ENCODE measurements at places on chromosomes 6 and 20.

- no peak for DNase-seq
Measured at GRCh38 chr6:45388328-45388727, 10.6 kb upstream of the SUPT3H start.

- DNase-seq, result no peak
Measured at GRCh38 chr20:35523298-35523888, 6.1 kb downstream of the C20orf173 start.

DNA sequence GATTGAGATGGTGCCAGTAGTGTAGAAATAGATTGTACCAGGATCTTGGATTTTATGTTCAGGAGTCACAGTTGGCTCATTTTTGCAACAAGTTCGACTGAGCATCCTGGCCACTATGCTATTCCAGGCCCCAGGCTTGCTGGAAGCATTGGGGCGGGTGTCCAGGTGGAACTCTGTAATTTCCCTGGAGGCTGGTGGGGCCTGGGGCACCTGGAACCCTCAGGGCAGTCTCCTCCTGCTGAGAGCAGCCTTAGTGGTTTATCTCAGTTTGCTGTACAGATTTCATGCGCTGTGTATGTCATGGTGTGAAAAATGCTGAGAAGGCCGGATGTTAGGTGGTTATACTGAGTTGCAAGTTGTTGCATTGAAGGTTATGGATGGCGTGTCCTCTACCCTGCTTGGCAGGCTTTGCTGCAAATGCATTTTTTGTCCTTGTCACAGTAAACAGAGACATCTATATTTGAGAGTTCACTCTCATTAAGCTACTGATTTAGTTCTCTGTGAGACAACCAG lies 135.1 kb upstream of the MYLIP start:
- no peak for DNase-seq

GRCh38 chr6:43858161-43859153 lies 88.4 kb downstream of the VEGFA start:
- DNase-seq, result no peak

DNA sequence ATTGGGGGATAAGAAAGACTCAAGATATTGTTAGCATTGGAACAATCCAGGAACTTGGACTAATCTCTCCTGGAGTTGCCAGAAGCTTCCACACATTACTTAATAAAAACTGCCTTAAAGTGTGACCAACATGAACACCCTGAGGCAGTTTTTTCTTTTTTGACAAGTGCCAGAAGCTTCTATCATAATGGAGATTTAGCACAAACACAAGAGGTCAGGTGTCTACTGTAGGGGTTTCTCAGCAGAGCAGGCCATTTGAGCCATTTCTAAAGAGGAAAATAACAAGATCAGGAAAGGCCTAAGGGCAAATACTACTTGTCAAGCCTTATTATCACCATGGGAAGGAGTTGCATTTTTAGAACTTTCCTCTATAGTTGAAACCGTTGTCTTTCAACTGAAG lies 361.5 kb downstream of the EPM2A start:
- DNase-seq, result peak; percentile 35

DNA sequence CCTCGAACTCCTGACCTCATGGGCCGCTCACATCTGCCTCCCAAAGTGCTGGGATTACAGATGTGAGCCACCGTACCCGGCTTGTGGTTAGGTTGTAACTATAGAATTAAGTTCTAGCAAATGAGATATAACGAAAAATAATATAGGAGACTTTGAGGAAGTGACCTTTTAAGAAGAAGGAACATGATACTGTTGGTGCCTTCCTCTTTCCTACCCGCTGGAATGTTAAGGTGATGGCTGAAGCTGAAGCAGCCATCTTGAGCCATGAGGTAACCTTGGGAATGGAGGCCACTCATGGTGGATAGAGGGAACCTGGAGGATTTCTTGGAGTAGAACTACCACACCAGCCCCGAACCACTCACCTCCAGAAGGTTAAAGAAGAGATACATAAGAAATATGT lies 48.1 kb upstream of the MDGA1 start:
- DNase-seq, result no peak

DNA sequence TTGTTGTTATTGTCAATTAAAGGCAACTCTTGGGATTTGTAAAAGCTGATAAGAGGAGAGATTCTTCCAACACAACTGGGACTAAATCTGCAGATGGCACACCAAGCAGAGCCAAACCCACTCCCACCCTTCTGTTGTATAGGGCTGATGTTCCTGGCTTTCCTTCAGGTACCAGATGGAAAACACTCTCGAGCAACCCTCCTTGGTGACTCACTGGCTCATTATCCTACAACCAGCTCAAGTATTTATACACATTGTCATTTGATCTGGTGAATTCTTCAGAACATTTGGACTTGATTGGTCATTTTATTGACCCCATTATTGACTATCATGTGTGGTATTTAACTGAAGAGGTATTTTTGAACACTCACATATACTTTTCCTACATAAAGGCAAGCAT lies 190.3 kb upstream of the PCSK2 start:
- DNase-seq, result peak; percentile 28

DNA sequence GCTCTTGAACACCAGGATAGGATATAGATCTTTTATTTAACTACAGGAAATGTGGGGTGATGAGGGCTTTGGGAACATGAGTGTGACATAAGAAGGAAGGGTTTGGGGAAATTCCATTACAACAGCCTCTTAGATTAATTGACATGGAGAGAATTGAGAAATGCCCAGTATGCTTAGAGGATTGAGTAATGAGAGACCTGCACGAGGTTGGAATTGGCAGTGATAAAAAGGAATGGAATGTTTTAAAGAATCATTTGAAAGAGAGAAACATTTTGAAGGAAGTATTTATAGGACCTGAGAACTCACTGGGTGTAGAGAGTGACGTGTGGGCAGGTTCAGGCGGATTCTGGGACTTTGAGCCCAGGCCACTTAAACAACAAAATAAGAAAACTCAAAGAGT lies 227.0 kb downstream of the BMP2 start:
- DNase-seq, result no peak

DNA sequence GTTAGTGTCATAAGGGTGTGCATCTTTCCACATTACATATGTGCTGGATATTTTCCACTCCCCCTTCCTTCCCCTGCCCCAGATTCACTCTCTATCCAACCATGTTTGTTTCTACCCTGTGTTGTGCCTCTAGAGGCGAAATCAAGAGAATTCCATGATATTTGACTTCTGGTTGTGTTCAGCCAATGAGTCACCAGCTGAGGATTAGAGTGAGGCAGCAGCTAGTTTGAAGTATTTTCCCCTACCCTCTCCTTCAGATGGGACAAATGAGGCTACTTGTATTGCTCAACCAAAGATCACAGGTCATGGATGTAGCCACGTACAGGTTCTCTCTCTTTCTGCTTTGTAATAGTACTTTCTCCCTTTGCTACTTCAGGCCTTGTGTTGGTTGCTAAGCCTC lies 24.5 kb upstream of the OR2J2 start:
- no peak for DNase-seq

DNA sequence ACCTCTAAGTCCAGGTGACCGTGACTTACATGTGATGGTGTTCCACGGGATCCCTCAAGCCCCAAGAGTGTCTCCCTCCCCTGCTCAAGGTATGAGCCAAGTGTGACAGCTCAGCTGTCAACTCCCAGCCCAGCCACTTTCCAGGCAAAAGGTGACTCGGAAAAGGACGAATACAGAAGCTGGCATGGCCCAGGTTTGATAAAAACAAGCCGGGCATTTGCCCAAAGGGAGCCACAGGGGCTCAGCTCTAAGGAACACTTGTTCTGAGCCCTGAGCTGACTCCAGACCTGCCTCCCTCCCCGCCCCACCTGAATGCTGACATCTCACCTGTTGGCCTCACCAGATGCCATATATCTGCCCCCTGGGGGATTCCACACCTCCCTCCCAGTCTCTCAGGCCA lies 43.0 kb upstream of the BPIFA2 start:
- DNase-seq, result no peak

GRCh38 chr6:154969796-154970195 lies 25.3 kb upstream of the TIAM2 start:
- DNase-seq, result no peak

- no peak for DNase-seq
Measured at GRCh38 chr20:2065099-2065498, 36.5 kb upstream of the STK35 start.

GRCh38 chr6:22727710-22728109 lies 158.3 kb downstream of the HDGFL1 start:
- no peak for DNase-seq

DNA sequence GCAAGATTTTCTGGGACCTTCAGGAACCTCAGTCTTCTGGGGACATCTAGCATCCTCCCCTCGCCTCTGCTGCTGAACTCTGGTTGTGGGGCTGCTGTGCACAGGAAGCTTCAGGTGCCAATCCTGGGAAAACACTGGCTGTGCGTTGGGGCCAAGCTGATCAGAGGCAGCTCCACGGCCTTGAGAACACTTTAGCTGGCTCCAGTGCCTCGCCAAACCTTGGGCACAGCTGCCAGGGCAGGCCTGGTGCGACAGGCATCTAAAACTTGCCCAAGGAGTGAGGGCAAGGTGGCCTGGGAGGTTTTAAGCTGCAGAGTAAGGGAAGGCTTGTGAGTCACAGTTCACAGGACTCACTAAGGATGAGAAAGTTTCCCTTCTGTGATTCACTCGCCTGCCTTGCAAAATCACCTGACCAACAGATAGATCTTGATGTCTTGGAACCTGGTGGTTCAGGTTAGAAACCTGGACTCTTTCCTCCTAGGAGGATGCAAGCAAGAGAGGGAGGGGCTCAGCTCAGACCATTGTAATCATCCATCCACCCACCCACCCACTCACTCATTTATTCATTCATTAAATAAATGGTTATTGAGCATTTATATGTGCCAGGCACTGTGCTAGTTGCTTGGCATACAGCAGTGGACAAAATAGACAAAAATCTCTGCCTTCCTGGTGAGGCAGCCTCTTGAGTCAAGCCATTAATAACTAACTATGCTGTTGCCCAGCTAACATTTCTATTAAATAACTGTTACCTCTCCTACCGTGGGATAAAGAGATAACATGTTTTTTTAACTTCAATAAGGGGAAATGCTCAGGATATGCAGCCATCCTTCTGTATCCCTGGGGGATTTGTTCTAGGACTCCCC lies 2.5 kb upstream of the SPATS1 start:
- no peak for DNase-seq

GRCh38 chr6:24332317-24332716 lies 25.5 kb downstream of the DCDC2 start:
- DNase-seq, result no peak

- no peak for DNase-seq
Measured at GRCh38 chr6:153016846-153017245, 14.3 kb upstream of the MTRF1L start.

GRCh38 chr20:10312111-10312510 lies 93.5 kb downstream of the SNAP25 start:
- DNase-seq, result no peak

- no peak for DNase-seq
Measured at GRCh38 chr6:55898342-55898741, 23.0 kb upstream of the BMP5 start.

- DNase-seq, result no peak
Measured at GRCh38 chr6:19833947-19834346, 3.2 kb upstream of the ID4 start.

- DNase-seq, result no peak
Measured at GRCh38 chr20:58071298-58071697, 157.2 kb downstream of the ANKRD60 start.

DNA sequence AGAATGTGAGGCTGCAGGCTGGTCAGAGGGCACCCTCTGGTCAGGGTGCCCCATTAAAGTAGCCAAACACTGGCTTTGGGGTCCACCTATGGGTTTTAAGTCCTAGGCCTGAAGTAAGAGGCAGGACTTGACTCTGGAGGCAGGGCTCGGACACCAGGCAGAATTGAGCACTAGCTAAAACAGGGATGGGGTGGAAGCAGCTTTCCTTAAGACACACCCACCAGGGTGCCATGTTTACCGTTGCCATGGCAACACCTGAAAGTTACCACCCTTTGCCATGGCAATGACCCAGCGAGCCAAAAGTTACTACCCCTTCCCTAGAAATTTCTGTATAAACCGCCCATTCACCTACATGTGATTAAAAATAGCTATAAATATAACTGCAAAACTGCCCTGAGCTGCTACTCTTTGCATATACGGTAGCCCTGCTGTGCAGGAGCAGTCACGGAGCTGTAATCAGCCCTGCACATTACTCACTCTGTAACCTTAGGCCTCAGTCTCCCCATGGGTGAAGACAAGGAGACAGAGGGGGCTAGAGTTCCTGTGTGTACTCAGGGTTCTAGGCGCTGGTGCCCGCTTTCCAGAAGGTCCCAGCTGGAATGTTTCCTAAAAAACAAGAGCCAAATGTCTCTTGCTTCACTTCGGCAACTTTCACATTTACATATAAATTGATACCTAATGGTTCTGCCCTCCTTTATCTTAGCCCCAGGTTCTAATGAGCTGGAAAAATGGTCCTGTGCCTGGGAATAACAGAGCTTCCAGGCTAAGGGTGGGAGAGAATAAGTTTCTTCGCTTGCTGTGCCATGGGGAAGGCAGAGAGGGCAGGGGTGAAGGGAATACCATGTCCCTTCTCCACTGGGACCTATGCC lies 27.2 kb upstream of the SRSF6 start:
- no peak for DNase-seq

- no peak for DNase-seq
Measured at GRCh38 chr6:107064579-107065065, 36.6 kb downstream of the MTRES1 start.

GRCh38 chr6:71929047-71929446 lies 42.7 kb downstream of the RIMS1 start:
- DNase-seq, result no peak

GRCh38 chr6:157988700-157989063 lies 7.0 kb downstream of the SYNJ2 start:
- no peak for DNase-seq

DNA sequence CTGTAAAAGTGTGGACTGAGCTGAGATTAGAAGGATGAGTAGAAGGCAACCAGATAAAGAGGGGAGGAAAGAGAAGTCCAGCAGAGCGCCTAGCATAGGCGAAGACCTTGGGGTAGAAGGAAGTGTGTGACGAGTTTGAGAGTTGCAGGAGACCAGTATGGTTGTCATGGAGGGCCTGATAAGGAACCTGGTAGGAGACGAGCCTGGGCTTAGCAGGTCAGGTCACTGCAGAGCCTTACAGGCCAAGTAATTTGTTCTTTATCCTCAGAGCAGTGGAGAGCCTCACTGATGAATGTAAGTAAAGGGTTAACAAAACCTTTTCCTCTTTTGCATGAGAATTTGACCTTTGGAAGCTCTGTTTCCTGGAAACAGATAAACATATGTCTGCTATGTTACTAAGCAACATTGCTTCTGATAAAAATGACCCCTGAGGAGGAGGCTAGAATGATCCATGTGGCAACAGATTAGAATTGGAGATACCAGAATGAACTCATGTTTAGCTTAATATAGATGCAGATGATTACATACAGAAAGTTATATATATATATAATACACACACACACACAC lies 2.9 kb upstream of the TMEM74B start:
- DNase-seq, result no peak

DNA sequence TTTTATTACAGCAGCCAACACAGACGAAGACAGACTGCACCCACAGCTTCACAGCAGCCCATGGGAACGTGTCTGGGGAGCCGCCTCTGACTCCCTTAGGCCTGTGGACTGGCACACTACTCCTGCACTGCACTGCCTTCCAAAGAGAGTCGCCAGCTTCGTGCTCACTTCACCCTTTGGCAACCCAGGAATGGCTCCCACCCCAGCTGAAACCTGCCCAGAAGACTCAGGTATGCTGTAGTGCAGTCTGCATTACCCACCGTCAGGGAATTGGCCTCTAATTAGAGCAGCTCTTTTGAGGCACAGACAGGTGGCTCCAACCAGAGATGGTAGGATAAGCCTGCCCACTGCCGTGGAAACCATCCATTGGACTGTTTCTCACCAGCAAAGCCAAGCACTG lies 39.9 kb upstream of the FRMD1 start:
- no peak for DNase-seq

All from NCI-H2227 treated with DMSO at 0.1 percent for 48 hours (cell line).